ENCODE measurements at places on chromosomes 6 and 20.

- DNase-seq = no peak
Observed at GRCh38 chr20:55216525-55217242, 741.3 kb downstream of the DOK5 start.

DNA sequence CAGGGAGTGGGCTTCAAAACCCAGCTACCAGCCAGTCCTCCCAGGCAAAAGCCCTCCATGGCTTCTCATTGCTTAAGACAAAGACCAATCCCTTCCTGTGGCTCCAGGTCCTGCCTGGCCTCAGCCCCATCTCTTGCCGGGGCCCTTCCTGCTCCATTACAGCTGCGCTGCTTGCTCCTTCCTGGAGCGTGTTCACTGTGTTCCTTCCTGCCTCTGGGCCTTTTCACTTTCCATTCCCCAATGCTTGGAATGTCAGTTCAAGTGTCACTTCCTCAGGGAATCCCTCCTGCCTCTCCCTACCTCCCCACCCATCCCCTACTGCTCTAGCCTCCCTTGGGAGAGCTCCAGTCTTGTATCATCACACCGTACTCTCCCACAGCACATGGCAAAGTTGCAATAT is 11.1 kb upstream of the ITPR3 start:
- DNase-seq = no peak

GRCh38 chr6:40135491-40136072 is 201.3 kb upstream of the MOCS1 start:
- no peak for DNase-seq

GRCh38 chr20:53085720-53086119 is 113.6 kb downstream of the TSHZ2 start:
- DNase-seq = no peak
